ENCODE measurements at places on chromosomes 4 and X.

DNA sequence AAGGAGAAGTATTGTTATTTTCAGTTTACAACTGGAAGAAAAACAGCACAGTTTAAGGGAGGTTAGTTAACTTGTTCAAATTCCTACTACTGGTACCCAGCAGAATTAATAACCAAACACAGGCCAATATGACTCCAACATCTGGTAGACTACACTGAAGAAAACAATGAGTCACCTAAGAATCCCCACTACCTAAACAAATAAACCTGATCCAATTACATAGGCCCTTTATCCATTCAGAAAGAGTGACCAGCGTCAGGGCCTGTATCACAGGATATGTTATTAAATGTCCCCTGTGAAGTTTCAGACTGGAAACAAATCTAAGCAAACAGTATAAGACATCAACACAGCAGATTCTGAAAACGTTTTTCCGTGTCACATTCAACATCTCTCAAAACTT lies 492.5 kb upstream of the INTU start:
- DNase-seq: no peak

GRCh38 chr4:114598191-114599121 lies at the start of gene UGT8:
Gene UGT8, plus strand, starts transcription at chr4:114598807. Its CDS starts 24,074 bp downstream, at chr4:114622881.
- DNase-seq: no peak

- DNase-seq: no peak
Measured at GRCh38 chr4:47741200-47741599, 96.7 kb downstream of the CORIN start.

DNA sequence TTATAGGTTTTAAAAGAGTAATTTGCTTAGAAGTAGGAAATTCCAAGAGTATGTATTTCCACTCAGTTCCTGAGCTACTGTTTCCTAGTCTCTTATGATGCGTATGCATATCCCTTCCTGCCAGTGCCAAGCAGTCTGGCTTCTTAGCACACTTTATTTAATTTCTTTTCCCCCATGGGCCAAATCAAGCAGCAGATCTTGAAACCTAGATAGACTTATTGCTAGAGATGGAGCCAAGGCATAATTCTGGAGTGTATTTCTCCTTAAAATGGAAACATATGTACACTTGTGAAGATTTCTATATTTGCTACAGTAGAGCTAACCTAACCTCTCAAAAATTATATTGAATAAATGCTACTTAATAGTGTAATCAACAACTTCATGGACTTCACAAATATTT lies 2337.6 kb downstream of the PCDH7 start:
- DNase-seq: no peak

DNA sequence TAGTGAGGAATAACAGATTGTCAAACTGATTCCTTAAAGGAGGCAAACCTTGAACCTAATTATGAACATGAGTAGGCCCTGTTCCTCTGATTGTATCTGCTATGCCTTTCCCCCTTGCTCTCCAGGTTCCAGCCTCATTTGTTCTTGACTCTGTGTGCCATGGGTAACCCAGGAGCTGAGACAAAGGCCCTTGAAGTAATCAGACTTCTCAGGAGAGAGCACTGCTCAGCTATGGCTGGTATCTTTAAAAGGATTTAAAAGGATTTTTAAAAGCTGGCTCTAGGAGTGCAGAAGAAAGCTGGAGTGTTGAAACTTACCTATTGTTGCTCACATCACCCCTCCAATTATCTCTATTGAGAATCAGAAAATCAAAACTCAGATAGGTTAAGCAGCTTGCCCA lies 1565.5 kb upstream of the AGA start:
- no peak for DNase-seq

DNA sequence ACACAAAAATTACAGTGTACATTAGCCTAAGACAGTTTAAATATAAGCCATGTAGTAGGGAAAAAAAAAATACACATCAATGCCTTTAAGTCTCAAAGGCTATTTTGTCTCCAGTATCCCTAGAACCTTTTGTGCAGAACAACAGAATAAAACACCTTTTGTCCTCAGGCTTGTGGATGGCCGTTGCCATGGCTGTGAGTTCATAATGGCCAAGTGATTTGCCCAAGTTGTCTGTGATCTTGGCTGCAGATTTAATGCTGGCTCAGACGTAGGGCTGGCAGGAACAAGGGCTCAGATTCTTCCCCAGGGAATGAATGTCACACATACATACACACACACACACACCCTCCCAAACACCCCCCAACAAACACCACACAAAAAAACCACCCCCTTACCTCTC lies 25.3 kb downstream of the GPM6B start:
- no peak for DNase-seq

GRCh38 chr4:32748498-32748897 lies 2028.3 kb downstream of the PCDH7 start:
- DNase-seq: no peak

DNA sequence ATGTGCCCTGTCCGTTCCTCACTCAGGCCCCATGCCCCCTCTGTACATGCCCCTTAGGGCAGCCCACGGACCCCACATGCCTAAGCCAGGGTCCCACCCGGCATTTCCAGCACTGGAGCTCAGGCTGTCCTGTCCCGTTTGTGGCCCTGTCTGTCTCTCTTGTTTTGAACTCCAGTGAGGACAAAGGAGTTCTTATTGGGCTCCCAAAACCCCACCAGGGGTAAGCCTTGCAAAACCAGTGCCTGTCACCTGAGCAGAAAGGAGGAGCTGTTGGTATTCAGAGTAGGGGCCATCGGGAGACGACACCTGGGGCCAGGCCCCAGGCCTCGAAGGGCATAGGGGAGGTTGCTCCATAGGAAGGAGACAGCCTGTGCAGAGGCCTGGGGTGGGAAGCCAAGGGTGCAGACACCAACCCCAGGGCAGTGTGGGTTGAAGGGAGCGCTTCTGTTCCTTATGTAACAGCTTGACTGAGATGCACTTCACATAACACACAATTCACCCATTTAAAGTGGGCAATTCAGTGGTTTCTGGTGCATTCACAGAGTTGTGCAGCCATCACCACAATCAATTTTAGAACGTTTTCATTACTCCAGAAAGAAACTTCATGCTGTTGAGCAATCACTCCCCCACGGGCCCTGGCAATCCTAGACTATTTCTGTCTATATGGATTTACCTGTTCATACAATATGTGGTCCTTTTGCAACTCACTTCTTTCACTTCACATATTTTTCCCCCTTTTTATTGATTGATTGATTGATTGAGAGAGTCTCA lies 31.7 kb downstream of the MAN2B2 start:
- no peak for DNase-seq

GRCh38 chr4:56611501-56611900 lies 69.6 kb downstream of the HOPX start:
- DNase-seq: no peak

All from GM18507 (cell line).